ENCODE measurements at places on chromosomes 4 and X.

GRCh38 chrX:115289465-115289864 lies at the start of gene LUZP4:
Gene LUZP4, plus strand, starts transcription at chrX:115289715. Its CDS starts 45 bp downstream, at chrX:115289760.
- no peak for DNase-seq

- no peak for DNase-seq
Measured at GRCh38 chr4:79854856-79855502, 218.1 kb downstream of the ANTXR2 start.

- DNase-seq: no peak
Measured at GRCh38 chrX:110138557-110138956, 135.6 kb downstream of the TMEM164 start.

DNA sequence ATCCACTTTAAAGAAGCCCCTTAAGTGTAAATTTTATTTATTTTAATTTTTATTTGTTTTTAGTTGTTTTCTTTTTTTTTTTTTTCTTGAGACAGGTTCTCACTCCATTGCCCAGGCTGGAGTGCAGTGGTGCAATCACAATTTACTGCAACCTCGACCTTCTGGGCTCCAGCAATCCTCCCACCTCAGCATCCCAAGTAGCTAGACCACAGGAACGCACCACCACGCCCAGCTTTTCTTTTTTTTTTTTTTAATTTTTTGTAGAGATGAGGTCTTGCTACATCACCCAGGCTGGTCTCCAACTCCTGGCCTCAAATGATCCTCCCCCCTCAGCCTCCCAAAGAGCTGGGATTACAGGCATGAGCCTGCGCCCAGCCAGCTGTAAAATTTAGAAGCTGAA lies 6.0 kb downstream of the SAT1 start:
- no peak for DNase-seq

- DNase-seq: no peak
Measured at GRCh38 chr4:92050875-92051274, 252.9 kb upstream of the GRID2 start.

DNA sequence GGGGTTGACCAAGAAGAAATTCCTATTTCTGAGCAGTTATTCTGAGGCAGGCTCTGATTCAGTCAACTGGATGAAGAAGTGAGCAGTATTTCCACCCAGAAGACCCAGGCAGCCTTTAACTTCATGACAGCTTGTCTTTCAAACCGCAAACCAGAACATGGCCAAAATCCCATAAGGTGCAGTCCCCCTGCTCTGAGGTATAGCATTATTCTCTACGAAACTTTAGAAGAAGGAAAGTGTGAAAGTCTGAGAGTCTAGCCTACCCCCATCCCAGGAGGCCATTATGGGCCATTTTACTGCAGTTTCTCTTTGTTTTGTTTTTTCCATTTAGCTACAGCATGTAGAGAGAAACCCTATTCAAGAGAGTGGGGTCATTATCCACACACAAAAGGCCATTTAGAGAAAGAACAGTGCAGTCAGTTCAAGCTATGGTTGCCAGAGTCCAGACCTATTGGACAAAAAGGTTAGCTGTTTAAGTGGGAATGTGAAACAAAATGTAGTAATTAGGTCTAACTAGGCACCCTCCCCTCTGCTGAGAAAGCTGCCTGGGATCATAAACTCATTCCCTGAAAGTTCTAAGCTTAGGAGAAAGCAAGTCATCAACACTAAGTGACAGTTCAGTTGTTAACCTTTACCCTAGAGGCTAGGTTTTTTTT lies 52.1 kb upstream of the RASGEF1B start:
- no peak for DNase-seq

DNA sequence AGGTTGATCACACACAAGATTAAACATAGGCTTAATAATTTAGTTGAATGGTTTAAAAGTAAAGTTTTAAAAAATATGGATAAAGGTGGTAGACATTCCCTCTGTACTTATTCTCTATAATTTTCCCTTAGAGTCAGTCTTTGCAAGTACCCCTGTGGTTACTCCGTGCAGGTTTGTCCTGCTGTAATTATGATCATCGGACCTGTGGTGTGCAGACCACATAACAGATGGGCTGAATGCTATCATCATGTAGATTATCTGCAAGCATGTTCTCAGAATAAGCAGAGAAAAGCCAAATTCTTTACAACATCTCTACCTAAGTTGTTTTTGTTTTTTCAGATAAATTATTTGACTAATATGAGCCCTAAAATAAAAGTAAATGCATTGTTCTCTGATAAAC lies 146.8 kb downstream of the FSTL5 start:
- no peak for DNase-seq

- DNase-seq: no peak
Measured at GRCh38 chr4:119209586-119209985, 2.9 kb upstream of the USP53 start.

DNA sequence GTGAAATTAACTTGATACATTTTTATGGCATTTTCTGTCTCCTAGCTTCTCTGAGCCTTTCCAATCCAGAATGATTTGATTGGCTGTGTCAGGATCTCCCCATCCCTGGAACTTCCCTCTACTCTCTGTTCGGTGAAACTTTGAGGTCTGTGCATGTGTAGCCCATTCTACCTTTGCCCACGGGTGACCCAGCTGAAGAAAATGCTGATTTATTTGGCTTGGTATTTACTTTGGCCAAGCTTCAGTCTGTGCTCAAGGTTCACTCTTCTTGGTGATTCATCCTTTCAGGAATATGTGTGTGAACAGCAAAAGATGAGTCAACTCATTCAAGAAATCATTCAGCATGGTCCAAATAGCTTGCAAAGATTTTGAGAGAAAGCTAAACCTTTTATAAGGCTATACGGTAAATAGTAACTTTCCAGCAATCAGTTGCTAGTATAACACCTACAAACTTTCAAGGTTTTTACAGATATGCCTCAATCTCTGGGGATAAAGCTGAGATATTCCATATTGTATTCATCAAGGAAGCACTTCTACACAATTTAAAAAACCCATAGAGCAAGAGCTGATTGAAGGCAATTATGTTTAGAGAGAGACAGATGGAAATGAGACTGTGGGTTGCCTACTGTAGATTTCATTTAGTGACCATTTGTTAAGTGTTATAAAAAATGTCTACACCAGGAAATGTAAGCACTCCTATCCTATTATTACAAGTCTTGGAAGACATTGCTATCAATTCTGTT lies 233.9 kb upstream of the CXXC4 start:
- DNase-seq: no peak

DNA sequence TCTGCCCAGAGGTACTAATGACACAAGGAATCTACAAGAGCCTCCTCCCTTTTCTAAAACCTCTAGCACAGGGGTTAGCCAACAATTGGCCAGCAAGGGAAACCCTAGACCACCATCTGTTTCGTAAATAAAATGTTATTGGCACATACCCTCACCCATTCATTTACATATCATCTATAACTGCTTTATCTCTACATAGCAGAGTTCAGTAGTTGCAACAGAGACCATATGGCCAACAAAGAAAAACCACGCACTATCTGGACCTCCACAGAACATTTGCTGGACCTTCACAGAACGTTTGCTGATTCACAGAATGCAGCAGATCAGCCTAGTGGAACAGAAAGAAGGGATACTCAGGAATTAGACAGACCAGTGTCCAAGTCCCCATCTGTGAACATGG lies 9.4 kb downstream of the SLC2A9 start:
- DNase-seq: no peak

- DNase-seq: no peak
Measured at GRCh38 chr4:128775916-128776315, 33.6 kb upstream of the JADE1 start.

GRCh38 chrX:49260221-49260985 lies 4.1 kb downstream of the FOXP3 start:
- DNase-seq: no peak

DNA sequence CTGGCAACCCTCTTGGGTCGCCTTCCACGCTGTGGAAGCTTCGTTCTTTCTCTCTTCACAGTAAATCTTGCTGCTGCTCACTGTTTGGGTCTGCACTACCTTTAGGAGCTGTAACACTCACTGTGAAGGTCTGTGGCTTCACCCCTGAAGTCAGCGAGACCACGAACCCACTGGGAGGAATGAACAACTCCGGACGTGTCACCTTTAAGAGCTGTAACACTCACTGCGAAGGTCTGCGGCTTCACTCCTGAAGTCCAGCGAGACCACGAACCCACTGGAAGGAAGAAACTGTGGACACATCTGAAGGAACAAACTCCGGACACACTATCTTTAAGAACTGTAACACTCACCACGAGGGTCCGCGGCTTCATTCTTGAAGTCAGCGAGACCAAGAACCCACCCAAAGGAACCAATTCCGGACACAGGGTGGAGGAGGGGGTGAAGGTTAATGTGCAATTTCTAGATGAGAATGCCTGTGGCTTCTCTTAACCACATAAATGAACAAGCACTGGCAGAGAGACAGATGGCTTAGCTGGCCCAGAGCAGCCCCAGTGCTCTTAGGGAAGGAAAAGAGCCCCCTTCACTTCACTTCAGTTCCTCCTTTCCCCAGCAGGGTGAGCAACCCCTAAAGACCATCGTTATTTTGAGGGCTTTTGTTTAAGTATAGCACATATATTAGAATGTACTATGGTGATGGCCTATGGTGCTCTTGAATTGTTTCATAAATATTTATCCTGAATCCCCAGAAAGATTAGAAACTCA lies 73.0 kb downstream of the LUZP4 start:
- no peak for DNase-seq

- DNase-seq: no peak
Measured at GRCh38 chrX:130834830-130835229, 68.2 kb downstream of the ENOX2 start.

GRCh38 chrX:135425026-135425965 lies 3.6 kb downstream of the SMIM10L2A start:
- no peak for DNase-seq

DNA sequence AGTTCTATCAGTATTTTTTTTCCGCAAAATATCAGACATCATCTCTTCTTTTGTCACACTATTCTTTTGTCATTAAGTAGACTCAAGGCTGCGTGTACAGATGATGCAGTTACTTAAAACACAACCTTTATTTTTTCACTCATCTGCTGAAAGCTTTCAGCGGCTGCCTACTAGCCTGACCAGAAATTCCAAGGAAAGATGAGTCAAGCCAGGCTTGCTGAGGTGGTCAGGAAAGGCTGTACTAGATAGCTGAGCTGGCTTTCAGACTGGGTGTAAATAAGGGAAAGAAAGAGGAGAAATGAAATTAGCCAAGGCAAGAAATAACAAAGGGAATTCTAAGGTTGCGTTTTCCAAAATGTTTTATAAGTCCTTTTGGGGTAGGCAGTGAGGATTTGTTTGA lies 17.9 kb downstream of the STK26 start:
- no peak for DNase-seq

DNA sequence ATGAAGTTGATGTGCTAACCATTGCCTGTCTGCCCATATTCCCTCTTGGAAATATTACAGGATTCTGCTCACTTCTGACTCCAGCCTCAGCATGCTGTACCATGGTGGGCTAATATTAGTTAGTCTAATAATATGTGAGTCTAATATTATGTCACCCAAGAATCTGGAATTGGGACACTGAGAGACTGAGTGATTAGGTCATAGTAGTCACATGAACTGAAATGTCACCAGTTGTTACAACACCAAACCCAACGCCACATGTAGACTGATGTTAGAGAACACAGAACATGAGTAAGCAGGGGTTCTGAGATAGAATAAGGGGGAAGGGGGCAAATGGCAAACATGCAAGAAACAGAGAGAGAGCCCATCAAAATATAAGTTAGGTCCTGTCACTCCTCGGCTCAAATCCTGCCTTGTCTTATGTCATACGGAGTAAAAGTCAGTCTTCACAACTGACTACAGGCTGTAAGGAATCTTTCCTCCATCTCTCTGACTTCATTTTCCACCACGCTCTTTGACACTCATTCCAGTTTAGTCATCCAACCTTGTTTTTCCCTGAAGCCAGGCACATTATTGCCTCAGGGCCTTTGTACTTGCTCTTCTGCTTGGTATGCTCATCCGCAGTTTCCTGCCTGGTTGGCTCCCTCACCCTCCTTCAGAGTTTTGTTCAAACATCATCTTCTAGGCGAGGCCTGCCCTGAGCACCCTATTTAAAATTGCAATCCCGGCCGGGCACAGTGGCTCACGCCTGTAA lies 9.6 kb upstream of the SLAIN2 start:
- DNase-seq: no peak

DNA sequence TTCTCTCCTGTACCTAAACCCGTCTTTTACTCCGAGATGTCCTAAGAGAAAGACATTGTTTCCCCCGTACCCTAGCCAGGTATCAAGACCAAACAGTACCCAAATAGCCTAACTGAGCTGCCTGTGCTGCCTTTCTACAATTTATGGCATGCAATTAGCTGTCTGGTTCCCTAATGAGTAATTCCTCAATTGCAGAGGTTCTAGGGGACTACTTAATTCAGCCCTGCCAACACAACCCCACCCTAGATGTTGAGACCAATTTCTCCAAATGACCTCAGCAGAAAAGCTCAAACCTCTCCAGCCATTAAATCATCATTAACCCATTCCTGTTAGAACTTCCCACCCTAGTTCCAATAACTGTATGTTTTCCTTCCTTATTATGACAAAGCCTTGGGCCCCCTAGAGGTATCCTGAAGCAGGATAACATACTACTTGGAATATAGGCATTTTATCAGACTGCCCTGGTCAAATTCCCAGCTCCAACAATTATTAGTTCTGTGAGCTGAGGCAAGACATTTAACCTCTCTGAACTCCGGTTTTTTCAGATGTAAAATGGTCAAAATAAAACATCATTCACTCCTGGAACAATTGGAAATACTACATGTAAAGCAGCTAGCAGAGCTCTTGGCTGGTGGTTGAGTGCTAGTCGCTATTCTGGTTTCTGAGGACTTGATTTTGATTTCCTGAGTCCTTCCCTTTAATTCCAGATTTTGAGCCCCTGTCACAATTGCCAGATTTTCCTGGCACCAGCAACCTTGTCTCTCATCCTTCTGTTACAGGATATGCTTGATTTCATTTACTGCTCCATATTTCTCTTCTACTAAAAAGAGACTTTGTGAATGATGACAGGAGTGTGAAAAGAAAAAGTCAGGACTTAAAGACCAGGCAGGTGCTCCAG lies 244.6 kb upstream of the TENM3 start:
- DNase-seq: no peak

DNA sequence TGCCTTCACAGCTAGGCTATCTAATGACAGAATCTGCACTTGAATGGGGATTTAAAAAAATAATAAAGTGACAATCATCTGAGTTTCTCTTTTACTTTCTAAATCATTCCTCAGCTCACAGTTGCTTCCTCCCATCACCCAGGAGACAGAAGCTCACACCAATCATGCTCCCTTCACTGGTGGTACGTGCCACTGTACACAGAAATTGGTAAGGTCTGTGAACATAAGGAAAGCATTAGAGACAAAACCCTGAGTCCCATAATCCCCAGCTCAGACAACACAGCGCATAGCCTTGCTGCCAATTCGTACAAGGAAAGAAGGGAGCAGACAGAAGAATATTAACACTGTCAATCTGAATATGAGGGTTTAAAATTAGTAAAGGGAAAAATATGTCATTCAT lies 133.1 kb downstream of the IDS start:
- DNase-seq: no peak

Data from stimulated activated CD8-positive, alpha-beta memory T cell treated with anti-CD3 and anti-CD28 coated beads, Interleukin-15, amount 100 ng/mL, for 1 hour (primary cell).